ENCODE measurements at places on chromosomes 4 and X.

- no peak for DNase-seq
Observed at GRCh38 chr4:94605241-94605805, 152.4 kb upstream of the BMPR1B start.

GRCh38 chrX:150236327-150236726 is 126.8 kb upstream of the MAMLD1 start:
- no peak for DNase-seq

DNA sequence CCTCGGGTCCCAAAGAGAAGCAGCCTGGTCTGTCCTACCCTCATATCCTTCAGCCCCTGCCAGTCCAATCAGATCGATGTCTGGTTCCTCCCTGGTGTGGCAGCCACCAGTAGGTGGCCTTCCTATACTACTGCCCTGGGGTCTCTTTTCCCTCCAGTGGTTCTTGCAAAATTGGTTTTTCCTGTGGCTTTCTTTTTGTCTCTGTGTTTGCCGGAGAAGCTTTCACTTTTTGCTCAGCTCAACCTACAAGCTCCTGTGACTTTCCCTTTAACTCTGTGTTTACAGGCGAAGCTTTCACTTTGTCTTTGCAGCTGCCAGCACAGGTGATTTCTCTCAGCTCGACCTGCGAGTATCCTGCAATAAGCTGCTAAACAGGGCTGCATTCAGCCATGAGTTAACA is 46.8 kb downstream of the UGT2A3 start:
- DNase-seq: no peak

- peak; percentile 11 for DNase-seq
Observed at GRCh38 chrX:31036895-31037294, 34.9 kb downstream of the FTHL17 start.

DNA sequence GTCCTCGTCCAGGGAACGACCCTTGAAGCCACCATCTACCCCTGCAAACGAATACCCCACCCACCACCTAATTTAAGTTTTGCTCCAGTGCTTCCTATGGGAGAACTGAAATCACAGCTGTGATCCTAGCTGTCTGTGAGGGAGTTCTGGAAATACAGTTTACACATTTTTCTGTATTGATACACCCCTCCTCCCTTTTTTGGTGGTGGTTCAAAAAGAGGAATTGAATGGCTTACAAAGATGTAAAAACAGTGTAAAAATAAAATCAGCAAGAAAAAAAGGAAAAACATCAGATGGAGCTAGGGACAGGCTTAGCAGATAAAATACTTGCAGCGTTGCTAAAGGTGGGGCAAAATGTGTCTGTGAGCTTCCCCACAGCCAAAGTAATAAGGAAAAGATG is 86.6 kb downstream of the SORCS2 start:
- DNase-seq: no peak

DNA sequence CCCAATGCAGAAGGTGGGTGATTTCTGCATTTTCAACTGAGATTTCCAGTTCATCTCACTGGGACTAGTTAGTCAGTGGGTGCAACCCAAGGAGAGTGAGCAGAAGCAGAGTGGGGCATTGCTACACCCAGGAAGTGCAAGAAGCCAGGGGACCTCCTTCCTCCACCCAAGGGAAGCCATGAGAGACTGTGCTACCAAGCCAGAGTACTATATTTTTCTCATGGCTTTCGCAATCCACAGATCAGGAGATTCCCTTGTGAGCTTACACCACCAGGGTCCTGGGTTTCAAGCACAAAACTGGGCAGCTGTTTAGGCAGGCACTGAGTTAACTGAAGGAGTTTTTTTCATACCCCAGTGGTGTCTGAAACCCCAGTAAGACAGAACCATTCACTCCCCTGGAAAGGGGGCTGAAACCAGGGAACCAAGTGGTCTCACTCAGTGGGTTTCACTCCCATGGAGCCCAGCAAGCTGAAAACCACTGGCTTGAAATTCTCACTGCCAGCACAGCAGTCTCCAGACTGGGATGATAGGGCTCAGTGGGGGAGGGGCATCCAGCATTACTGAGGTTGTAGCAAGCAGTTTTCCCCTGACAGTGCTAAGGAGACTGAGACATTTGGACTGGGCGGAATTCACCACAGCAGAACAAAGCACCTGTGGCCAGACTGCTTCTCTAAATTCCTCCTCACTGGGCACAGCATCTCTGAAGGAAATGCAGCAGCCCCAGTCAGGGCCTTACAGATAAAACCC is 903.4 kb downstream of the TECRL start:
- no peak for DNase-seq

GRCh38 chrX:39675619-39676018 is 422.1 kb downstream of the BCOR start:
- no peak for DNase-seq

DNA sequence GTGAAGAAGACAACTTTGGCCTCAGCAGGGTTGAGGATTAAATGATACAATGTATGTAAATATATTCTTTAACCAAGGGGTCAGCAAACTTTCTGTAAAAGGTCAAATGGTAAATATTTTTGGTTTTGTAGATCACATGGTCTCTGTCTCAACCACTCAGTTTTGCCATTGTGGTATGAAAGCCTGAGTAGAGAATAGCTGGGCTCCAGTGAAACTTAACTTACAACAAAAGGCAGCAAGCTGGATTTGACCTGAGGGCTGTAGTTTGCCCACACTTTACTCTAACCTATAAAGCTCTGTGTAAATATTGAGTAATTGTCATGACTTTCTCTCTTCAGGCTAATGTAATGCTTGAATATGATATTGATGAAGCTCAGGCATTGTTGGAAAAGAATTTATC is 19.6 kb downstream of the VBP1 start:
- DNase-seq: no peak

DNA sequence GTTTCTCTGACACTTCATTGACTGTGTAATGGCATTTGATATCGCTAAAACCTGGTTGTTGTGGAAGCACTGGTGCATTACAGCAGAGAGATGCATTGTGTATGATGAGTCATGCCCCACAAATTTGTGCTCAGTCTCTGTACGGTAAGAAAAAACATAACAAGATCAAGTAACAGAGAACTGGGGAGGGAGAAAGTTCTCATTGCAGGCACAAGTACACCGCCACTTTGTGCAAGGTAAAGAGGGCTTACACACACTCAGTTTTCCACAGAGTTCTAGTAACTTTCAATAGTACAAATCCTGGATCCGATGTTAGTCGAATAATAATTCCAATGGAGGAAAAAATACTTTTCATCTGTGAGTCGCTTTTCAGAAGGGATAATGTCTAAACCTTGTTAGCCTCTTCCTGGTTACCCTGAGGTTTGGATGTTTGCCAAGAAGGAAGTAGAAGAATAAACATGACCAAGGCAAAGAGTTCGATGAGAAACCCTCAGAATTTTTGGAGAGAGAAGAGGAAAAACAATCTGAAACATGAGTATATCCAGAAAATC is 512.5 kb upstream of the SLIT2 start:
- no peak for DNase-seq

GRCh38 chrX:105101378-105101777 is 119.1 kb downstream of the TEX13A start:
- DNase-seq: no peak

DNA sequence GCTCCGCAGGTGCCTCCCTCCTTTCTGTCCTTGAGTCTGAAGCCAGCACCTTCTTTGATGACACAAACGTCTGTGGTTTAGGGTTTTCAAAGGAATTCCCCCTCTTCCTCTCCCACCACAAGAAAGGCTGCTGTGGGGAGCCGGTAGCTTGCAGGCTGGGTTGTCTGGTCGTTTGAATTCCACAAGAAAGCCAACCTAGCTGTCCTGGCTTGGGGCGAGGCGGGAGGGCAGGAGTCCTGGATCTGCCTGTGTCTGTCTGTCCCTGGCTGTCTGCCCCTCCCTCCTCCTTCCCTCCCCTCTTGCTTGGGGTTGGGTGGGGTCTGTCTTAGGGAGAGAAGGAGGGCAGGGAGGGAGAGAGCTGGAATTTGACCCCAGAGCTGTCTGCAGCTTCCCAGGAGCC is 56.3 kb downstream of the SHROOM2 start:
- DNase-seq: no peak

DNA sequence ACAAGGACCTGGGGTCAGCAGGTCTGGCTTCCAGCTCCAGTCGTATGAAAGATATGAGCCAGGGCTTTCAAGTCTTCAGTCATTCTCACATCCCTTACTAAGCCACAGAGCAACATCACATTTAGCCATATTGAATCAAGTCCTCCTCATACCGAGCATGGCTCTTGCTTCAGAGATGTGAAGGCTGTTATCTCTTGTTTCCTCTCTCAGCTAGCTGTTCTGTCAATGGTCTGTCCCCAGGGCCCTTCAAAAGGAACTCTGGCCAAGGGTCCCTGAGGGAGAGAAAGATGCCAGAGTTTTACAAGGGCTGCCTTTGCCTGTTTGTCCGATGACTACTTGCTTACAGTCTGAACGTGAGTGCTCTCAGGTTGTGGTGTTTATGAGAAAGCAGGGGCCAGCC is 30.5 kb downstream of the DOCK11 start:
- no peak for DNase-seq

GRCh38 chr4:705278-706082 is at the start of gene PCGF3:
Gene PCGF3, plus strand, starts transcription at chr4:705832. Its CDS starts 27,849 bp downstream, at chr4:733681.
- peak; percentile 93 for DNase-seq

DNA sequence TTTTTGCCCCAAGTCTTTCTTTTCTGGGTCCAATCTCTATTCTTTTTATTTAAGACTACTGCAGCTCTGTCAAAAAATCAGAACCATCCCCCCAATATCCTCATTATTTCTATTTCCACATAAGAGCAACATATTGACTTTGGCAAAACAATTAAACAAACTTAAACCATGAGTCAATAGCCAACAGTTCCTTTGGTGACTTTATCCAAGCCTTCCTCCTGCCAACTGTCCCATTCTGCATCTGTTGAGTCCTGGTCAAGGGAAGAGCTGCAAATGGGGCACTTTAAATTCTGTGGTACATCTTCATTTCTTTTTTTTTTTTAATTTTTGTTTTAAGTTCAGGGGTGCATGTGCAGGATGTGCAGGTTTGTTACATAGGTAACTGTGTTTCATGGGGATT is 1875.0 kb upstream of the PCDH7 start:
- DNase-seq: no peak

GRCh38 chrX:72367516-72367915 is 61.8 kb upstream of the CITED1 start:
- no peak for DNase-seq

- no peak for DNase-seq
Observed at GRCh38 chrX:10902001-10902400, 209.1 kb upstream of the HCCS start.

DNA sequence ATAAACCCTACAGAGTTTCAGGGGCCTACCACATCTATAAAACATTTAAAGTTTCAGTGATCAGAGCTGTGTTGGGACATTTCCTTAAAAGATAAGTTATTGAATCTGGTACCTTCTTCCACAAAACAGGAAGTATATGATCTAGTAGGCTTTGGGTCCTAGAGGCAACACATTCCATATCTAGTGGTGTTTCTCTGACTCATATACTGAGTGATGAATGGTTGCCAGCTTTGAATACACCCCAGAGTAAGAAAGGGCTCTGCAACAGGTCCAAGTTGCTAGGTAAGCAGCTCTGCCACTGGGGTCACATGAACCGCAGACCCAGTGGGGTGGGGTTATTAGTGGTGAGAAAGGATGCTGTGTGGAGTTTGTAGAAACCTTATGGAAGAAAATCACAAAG is 32.4 kb upstream of the BLTP1 start:
- DNase-seq: no peak

DNA sequence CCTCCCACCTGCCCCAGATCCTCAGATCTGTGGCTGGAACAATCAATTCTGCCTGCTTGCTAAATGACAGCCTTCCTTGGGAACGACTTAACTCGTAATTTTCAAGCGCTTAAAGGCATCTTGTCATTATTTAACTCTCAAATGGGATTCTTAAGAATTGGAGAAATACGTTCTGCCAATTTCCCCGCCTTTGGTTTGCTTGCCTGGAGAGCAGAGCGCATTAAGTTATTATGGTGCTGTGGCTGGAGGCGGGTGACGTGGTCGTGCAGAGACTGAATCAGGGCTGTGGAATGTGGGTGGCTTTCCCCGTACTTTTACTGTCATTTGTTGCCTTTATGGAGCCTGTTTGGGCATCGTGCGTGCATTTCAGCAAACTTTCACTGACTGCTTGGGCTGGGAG is 78.9 kb upstream of the PSAPL1 start:
- no peak for DNase-seq

GRCh38 chrX:47831788-47832187 is 4.9 kb upstream of the ZNF81 start:
- peak; percentile 45 for DNase-seq

DNA sequence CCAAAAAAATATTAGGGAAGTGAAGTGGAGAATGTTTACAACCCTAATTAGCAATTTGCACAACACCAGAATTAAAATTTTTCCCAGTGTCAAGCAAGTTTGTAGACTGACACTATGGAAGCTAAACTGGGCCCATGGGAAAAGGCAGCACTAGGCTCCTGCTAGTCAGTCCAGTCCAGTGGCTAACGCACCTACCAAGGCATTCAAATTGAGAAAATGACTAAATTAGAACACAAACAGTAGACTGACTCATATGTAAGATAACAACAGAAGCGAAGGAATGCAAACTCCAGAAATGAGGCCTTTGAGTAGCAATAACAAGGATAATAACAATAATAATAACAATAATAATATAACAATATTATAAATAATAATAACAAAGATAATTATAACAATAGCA is 90.7 kb downstream of the GRIA3 start:
- DNase-seq: no peak

GRCh38 chr4:88756149-88756548 is 58.5 kb upstream of the NAP1L5 start:
- DNase-seq: no peak

GRCh38 chr4:123661080-123661737 is 264.6 kb downstream of the SPRY1 start:
- no peak for DNase-seq

DNA sequence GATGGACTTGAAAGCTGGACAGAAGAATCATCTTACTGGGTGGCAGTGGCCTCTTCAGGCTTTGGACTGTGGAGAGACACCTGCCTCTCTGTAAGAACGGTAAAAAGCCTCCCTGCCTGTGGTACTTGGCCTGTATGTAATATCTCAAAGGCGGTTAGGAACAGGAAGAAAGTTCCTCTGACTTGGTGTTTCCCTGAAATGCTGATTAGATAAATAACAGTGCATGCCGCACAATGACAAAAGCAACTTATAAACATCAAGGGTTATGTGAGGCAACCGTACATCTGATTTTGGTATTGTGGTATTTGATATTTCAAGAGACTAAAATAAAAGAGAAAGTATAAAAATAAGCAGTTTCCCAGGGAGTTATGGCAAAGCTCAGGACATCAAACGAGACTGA is 92.4 kb upstream of the SORBS2 start:
- DNase-seq: no peak

- DNase-seq: no peak
Observed at GRCh38 chr4:730511-730910, 24.9 kb downstream of the PCGF3 start.

- DNase-seq: no peak
Observed at GRCh38 chr4:76562836-76563453, 127.9 kb downstream of the SHROOM3 start.

DNA sequence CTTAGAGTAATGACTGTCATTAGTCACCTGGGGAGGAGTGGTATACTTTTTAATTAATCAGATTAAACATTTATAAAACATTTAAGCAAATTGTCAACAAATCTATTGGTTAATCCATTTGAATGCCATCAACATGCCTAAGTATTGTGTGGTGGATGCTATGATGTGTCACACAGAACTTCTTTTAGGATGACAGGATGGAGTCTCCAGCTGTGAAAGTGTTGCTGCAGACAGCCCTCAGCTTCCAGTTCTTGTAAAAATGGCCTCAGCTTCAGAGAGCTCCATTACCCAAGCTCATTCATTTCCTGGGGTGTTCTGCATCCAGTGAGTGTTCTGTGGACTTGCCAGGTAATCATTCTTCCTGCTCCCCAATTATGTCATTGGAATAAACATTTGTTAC is 74.3 kb upstream of the CLNK start:
- no peak for DNase-seq

- no peak for DNase-seq
Observed at GRCh38 chr4:141659539-141659938, 23.2 kb downstream of the IL15 start.

All from CD14-positive monocyte (primary cell).